Cortex of kidney (tissue), 1 donor: ENCODE measurements at places on chromosomes 5 and 9.

GRCh38 chr5:14156650-14157492, 13.7 kb downstream of the TRIO start:
- no peak for DNase-seq

- DNase-seq = no peak
Measured at GRCh38 chr5:160434022-160434531, 12.4 kb downstream of the PTTG1 start.

DNA sequence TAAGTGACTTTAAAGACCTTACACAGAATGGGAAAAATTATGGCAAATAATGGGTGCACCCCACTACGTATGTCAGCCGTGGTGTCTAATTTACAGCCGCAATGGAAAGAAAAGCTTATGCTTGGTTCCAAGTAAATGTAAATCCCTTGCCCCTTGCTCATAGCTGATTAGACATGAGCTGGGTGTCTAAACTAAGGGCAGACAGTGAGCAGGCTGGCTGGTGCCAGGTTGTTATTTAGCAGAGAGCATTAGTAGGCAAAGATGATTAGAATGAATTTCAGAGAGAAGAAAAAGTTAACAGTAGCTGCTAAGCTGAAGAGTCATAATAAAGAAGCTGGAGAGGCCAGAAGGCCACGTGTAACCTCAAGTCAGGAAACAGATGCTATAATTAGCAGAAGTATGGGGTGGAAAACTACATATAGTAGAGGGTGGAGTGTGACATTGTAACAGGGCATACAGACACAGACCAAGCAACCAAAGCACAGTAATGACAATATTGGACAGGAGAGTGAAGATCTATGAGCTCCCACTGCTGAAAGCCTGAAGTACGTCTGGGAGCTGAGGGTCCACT, 257.7 kb downstream of the MCTP1 start:
- DNase-seq = no peak

- DNase-seq = no peak
Measured at GRCh38 chr5:84597904-84598303, 213.2 kb upstream of the EDIL3 start.

DNA sequence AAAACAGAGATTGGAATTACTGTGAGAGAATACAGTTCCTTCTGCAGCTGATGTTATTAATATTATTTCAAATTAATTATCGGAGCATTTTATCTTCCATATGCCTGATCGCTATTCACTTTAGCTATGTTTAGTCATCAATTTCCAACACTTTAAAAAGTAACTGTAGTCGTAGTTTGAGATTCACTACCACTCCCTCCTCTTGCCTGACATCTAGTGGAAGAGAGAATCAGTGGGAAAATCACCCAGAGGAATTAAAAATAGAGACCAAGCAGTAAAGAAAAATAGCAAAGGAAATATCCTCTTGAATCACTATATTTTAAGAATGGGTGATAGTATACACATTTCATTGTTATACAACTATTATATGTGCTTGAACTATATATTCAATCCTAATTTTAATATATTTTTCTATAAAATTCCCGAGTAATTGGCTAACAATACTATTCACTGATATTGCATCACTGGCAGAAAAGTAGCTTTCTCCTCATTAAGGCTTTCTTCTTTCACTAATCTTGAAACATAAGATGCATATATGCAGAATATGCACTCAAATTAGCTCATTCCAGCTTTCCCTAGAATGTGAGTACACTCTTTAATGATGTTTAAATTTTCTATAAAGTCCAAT, 708.7 kb downstream of the CDH9 start:
- no peak for DNase-seq

DNA sequence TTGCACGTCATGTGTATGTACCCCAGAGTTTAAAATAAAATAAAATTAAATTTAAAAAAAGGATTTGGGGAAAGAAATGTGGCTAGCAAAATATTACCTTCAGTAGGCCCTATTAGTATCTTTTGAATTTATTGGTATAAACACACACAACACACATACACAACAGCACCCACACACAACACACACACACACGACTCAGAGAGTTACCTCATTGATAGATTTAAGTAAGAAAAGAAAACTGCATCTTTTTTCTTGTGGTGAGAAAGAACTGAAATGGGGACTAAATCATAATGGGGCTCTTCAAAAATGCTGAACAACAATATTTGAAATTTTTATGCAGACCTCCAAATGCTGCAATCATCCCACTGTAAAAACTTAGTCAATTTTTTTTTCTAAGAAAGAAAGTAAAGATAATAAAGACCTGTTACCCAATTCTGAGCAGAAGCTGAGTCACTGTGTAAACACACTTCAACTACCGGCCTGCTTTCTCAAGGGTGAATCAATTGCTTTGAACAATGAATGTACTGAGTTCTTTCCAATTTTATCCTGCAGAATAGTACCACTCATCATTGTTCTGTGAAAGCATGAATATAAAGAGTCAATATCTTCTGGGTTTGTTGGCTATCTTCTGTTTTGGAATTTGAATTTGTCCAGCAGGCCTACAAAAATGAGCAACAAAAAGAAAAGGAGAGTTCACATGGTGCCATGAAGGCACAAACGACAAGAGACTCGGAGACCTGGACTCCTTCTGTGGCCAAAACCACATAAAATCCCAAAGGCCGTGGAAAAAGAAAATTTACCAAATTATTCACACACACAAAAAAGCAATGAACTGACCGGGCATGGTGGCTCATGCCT, 57.9 kb upstream of the CCNG1 start:
- DNase-seq = no peak

GRCh38 chr5:148729182-148729581, 74.9 kb upstream of the HTR4 start:
- DNase-seq = no peak

DNA sequence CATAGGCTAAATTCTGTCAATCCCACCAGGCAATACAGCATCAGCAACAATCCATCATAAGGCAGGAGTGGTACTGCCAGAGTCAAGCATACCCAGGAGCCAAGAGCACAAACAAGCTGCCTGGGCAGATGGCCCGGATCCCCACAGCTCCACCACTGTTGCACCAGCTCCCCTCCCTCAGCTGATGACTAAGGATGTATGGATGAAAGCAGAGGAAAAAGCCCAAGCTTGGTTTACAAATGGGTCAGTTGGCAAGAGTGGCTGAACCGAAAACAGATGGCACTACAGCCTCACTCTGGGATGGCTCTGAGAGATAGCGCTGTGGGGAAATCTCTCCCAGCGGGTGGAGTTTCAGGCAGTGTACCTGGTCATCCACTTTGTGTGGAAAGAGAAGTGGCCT, 29.4 kb downstream of the DROSHA start:
- DNase-seq = no peak

GRCh38 chr5:77337686-77338085, 127.2 kb downstream of the PDE8B start:
- DNase-seq = no peak

- no peak for DNase-seq
Measured at GRCh38 chr5:59366784-59367183, 526.7 kb downstream of the PDE4D start.

DNA sequence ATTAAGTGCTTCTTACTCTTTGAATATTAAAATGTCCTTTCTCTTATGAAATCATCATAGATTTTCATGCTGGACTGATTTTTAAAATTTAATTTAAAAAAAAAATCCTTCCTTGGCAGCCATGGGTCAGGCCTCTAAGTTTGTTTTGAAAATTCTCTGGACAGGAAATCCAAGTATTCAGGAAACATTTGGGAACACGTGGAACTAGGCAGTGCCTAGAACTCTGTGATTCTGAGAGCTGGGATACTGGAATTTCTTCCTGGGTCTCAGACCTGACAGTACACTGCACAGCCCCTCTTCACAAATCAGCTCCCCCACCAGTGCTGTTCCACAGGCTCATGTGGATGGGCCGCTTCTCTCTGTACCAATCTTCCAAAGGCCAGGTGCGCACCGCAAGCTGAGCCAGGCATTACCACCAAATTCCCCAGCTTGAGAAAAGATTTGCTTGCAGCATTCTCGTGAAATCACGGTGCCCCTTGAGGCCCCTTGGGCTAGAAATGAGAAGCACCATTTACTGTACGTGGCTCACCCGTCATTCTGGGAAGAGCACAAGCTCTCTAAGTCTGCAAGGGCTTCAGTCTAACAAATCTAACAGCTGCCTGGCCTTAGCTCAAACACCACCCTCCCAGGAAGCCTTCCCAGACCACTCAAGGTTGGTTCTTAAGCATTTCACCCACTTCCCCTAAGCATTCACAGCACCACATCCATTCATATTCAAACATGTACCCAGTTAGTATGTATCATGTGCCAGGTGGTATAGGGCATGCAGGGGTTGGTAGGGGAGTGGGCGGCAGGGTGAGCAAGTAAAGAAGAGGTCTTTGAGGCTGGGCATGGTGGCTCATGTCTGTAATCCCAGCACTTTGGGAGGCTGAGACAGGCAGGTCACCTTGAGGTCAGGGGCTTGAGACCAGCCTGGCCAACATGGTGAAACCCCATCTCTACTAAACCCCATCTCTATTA, 26.5 kb downstream of the B4GALT1 start:
- DNase-seq = no peak

- no peak for DNase-seq
Measured at GRCh38 chr9:123861086-123861755, 68.7 kb downstream of the DENND1A start.

GRCh38 chr5:155665361-155665760, 651.8 kb downstream of the KIF4B start:
- DNase-seq = no peak

- no peak for DNase-seq
Measured at GRCh38 chr9:70192707-70193106, 66.1 kb upstream of the SMC5 start.

DNA sequence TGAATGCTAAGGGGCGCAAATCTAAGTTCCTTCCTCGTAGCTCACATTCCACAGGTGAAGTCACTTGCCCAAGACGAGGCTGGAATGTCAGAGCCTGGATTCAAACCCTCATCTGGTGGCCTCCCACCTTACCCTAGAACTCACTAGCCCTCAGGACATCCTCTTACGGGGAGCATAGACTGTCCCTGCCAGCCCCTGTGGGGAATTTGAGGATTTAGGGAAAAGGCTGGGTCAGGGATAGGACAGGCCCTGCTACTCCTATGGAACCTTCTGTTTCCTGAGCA, 45.0 kb downstream of the IRF1 start:
- DNase-seq = no peak

GRCh38 chr5:9653811-9654210, 23.7 kb upstream of the TAS2R1 start:
- DNase-seq = no peak

DNA sequence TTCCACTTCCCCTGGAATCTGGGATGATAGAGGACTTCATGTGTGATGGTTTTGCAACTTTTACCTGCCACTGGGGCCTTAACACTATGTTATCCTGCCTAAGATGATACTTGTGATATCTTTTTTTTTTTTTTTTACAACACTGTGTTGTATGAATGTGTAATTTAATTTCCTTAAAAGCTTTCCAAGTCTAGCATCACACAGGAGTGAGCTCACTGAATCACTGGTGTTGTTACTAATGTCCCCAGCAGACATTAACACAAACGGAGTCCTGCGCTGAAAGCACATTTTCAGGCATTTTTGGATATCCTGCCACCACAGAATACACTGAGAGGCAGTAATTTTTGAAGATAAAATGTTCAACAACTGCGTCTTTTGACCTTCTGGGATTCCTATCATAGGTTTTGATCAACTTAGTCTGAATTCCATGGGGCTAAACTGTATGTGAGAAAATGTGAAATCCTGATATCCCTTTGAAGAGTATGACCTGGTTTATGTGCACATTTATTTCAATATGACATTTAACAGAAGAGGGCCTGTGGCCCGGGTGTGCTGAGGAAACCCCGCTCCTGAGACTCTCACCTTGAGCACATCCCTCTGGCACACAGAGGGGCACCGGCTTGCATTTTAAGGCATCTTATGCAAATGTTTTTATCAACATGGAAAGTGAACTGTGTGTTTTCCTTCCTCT, 118.0 kb downstream of the FSTL4 start:
- no peak for DNase-seq

DNA sequence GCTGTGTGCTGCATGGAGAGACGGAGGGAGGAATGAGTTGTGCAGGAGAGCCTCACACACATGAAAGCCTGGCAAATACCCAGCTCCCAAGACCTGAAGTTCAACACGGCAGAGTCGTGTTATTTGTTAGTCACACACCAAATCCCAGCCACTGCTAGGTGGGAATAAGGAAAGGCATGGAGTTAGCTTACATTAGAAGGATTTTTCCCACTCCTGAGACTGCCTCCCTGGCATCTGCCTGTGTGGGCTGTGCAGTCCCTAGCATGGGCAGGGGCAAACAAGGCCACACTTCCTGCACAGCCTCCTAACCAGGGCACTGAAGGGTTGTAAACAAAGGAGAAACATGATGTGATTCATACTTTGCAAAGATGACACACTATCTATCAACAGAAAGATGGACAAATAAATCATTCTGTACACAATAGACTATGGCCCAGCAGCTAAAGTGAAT, 306.8 kb downstream of the SPOCK1 start:
- DNase-seq = no peak

DNA sequence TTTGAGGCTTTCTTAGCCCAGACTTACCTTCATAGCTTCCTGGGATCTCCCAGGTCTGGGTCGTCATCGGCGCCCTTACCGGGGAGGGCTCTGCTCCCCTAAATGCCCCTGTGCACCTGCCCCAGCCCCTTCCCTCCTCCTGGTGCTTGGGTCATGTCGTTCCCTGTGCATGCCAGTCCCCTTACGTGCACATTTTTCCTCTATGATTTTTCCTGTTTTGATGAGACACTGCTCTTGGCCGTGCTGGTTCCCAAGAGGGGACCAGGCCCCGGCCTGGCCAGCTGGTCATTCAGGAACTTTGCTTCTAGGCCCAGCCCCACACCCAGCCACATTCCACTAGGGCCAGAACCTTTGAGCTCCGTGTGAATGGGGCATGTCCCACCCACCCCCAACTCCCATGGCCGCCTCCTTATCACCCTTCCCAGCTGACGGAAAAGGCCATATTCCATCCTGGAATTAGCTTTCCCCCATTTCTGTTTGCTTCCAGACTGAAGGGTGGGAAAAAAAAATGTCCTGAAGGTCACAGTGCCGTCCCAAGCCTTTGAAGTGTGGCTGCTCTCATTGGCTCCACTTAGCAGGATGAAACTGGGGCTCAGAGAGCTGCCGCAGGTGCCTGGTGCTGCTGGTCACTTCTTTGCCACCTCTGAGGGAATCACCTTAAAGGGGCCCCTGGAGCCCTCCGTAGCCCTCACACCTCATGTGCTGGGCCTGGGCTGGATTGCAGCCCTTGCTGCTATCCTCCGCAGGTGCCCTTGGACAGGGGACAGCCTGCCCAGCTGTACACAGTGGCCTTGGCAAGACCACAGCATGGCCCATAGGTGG, 25.1 kb downstream of the ERGIC1 start:
- DNase-seq = no peak

DNA sequence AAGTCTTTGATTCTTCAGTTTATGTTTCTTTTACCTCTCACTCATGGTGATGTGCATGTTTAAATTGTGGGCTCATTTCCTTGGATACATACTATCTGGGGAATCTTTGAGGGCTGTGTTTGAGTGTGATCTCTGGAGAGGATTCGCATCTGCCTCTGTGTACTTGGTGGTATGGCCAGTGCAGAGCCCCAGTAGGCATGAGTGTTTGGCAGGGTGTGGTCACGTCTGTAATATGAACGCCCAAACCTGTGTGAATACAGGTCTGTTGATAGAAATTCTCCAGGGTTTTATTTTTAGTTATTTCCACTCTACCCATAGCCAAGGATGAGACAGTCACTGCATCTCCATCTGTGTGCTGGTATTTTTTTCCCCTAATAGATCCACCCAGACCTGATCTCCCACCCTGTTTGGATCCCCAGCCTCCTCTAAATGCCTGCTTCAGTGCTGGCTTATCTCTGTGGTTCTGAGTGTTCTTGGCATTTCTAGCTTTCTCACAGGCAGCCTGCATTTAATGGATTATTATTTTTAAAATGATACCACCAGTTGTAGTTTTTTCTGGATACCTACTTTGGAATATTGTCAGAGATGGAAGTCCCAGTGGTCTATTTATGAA, 37.5 kb downstream of the TJP2 start:
- no peak for DNase-seq
